Inflammatory macrophage treated with lipopolysaccharide for 4 hours (primary cell): ENCODE measurements at places on chromosomes 2 and 18.

DNA sequence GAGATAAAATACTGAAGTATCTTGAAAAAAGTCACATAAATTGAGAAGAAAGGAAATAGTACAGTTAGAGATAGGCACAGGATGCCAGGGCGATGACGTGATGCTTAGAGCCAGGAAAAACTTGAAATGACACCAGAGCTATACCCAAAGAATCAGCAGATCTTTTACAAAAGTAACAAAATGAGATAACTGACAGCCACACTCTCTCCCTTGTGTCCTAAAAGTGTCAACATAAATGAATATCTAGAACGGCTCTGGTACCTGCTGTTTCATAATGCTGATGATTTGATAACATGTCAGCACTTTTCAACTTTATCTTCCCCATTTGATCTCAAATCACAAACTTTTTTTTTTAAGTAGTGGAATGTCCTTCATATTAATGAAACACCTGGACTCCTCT, 45.6 kb upstream of the ZC3H15 start:
- DNase-seq, result no peak

DNA sequence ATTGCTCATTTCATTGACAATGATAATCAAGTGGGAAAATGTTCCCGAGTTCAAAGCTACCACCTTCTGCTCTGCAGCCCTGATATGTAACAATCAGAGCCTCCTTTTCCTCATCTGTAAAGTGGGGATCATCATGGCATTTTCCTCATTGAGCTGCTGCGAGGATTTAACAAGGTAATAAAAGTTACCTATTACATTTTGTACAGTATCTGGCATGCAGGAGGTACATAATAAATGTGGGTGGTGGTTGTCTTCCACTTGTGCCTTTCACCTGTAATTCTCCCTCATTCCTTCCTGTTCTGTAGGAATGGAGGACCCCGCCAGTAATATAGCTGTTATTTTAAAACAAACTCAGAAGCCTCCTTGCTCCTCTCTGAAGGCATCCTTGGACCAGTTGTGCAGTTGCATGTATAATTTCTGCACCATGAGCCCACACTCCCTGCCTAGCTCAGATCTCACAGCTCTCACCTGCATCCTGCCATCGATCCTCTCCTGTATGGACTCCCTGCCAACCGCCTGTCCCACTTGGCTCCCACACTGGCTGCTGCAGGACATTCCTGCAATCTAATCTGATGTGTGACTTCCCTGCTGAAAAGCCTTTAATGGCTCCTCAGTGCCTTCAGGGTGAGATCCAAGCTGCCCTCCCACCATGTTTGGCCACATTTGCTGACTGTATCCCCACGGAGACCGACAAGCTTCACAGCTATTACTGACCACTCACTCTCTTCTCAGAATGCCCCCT, 350.4 kb downstream of the EN1 start:
- DNase-seq, result no peak

GRCh38 chr2:239689985-239690384, 289.2 kb upstream of the HDAC4 start:
- DNase-seq, result no peak

- no peak for DNase-seq
These were observed 27.2 kb downstream of the CCBE1 start for GRCh38 chr18:59669872-59670657.

DNA sequence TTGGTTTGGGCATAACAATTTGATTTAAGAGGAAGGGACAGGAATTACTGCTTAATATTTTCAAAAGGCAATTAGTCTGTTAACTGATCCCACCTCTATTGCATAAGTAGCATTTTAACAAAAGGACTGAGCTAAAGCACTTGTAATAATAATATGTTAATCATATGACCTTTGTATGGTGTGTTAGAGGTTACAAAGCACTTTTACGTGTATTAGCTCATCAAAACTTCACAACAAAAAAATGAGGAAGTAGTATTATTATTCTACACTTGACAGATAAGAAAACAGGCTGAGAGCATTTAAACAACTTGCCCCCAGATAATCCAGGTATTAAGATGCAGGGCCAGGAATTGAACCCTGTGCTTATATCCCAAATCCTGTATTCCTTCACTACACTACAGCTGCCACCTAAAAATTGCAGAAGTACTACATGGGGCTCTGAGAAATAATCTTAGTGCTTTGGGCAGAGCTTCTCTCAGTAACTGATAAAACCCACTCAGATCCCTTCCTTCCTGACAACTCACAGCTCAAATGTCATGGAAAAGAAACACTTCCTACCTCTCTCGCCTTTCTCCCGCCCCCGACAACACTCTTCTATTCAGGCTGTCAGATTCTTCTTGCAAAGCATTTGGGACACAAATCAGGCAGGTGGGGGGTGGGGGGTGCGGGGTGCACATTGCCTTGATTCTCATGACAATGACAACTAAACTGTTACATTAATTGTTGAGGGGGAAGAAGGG, 20.7 kb upstream of the KCTD1 start:
- peak; percentile 18 for DNase-seq

- peak; percentile 32 for DNase-seq
These were observed 103.8 kb downstream of the PLCL1 start for GRCh38 chr2:197908156-197908555.

- DNase-seq, result no peak
These were observed 206.3 kb upstream of the HAAO start for GRCh38 chr2:42998721-42999120.

GRCh38 chr2:171320208-171320621, 113.6 kb downstream of the METTL8 start:
- DNase-seq, result no peak

DNA sequence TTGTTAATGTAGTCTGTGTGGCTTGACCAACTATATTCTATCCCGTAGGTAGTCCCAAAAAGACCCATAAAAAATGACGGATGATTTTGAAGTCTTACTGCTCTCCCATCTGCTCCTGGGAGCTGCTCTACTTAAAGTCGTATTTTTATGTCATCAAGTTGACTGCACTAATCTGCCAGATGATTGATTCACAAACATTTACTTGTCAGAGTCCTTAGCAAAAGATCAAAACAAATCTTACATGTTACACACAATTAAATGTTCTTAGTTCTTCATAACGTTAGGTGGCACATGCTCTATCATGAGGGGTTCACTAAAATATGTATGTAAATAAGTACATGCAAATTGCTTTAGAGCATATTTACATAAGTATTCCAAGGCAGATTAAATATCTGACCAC, 498.3 kb upstream of the LRRTM4 start:
- DNase-seq, result no peak

DNA sequence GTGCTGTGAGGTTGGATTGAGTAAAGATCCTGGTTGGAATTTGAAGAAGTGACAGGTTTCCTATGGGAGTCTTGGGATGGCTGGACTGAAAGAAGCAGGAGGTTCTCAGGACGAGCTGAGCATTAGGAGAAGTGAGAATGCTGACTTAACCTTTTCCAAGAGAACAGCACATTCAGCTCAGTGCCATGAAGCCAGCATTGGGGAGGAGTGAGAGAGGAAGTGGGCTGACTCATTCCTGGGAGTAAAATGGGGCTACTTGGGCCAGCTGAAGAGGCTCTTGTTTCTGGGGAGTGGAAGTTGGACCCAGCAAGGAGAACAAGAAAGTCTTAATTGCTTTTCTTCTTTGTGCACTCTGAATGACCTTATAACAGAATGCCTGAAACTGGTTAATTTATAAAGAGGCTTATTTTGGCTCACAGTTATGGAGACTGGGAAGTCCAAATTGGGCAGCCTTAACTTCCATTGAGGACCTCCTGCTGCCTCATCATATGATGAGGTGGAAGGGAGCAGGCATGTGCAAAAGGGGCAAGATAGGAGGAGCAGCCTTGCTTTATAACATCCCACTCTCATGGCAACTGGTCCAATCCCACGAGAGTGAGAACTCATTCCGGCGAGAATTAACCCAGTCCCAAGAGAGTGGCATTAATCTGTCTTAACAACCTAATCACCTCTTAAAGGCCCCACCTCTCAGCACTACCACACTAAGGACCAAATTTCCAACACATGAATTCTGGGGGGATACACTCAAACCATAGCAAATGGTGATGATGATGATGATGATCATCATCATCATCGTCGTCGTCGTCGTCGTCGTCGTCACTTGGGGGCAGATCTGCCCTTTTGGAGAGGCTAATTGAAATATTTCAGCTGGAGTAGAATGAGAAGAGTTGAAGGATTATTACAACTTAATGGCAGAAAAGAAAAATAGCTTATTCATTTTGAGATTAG, 26.1 kb downstream of the DGUOK start:
- DNase-seq, result peak; percentile 91

- DNase-seq, result peak; percentile 15
These were observed 14.6 kb upstream of the LAPTM4A start for GRCh38 chr2:20065885-20066602.

- no peak for DNase-seq
These were observed 5.0 kb downstream of the MAL start for GRCh38 chr2:95030496-95030895.

DNA sequence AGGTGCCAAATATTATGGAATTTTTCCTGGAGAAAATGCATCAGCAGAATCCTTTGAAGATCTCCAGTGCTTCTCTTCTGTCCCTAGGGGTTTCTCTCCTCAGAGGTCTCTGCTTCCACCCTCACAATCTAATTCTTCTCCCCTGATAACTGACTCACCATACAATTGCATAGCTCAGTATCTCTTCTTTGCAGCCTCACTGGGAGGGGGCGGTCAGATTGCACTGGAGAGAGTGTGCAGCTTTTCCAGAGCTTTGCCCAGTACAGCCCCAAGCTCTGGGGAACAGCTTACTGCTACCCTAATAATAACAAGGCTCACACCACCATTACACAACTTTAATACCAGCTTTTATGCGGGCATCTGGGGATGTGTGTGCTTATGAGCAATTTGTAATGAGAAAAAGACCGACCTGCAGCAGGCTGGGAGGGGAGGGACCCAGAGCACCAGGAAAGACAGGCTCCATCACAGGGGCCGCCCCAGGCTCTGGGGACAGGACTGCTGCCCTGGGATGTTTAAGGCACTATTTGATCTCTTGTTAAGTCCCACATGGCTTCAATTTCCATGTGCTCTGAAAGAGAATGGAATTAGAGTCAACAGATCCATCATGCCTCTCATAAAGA, 276.6 kb upstream of the SIX2 start:
- DNase-seq, result no peak

GRCh38 chr2:28084564-28084963, 194.0 kb downstream of the BABAM2 start:
- DNase-seq, result peak; percentile 15

DNA sequence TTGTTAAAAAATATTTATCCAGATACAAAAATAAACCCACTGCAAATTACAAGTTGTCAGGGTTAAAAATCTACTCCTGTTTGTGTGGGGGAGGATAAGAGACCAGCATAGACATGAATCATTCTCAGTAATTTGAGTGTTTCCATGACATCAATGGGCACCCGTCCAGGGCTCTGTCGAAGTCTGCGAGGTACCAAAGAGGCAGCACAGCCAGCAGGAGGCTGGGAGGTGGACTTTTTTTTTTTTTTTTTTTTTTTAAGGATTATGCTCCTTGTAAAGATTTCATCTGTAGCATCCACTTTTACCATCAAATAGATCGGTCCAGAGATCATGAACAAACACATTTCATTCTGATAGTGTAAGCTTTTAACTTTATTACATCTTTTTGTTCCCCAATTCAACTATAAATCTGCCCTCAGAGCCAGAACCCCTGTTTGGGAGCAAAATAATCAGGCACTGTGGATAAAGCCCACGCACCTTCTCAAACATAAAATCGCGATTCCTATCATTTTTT, 182.0 kb downstream of the TCF4 start:
- no peak for DNase-seq

GRCh38 chr2:208326016-208326415, 60.0 kb downstream of the PIKFYVE start:
- DNase-seq, result no peak

- no peak for DNase-seq
These were observed 97.4 kb upstream of the DNAJC10 start for GRCh38 chr2:182618672-182619079.

DNA sequence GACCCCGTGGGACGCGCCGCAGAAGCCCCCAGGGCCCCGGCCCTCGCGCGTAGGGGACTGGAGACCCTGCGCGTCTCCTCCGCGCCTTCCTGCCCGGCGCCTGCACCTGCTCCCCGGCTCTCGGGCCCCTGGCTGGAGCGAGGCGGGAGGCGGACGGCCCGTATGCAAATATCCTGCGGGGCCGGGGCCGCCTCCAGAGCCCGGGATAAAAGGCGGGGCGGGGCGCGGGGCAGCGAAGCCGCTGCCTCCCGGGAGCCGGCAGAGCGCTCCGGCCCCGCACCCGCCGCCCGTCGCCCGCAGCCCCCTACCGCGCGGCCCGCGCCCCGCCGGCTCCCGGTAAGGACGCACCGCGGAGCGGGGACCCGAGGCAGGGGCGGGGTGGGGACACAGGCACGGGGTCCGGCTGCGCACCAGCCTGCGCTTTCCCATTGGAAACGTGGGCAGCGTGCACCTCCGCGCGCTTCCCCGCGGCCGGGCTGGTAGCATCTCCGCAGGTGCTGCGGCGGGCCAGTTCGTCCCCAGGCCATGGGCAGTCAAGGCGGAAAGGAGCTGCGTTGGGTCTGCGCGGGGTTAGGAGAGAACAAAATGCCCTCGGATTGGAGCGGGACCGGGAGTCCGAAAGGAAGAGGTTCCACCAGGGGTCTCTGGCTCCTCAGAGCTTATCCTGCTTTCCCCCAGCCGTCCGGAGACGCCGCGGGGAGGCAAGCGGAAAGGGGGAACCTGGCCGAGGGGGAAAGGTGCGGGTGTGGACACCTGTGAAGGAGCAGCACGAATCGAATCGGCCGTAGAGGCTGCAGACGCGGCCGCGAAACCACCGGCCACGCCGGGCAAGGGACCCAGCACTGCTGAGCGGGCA, at the start of gene ATP6V1C2:
ATP6V1C2 (plus strand) TSS at position 235 of the 856 bp plus-strand sequence. CDS start 1,220 bp downstream, outside the sequence.
- DNase-seq, result peak; percentile 7

GRCh38 chr18:24060644-24061043, 46.1 kb downstream of the TTC39C start:
- DNase-seq, result no peak

GRCh38 chr2:207469943-207470729, 59.6 kb upstream of the CREB1 start:
- DNase-seq, result no peak

DNA sequence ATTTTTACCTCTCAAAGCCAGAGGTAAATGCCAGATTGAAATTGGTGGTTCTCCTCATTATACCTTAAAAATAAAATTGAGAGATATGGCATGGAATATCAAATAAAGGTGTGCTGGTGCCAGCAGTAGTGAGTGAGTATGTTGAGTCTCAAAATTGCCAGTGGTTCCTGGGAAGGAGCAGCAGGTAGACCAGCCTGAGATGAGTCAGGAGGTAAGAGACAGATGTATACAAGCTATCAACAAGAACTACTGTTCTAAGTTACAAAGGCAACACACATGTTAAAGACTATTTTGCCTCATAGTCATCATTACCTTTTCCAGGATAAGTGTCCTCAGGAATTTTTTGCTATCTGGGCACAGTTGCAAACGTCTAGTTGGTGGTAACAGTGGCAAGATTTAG, 1.3 kb upstream of the UPP2 start:
- DNase-seq, result no peak
